ENCODE measurements at places on chromosomes 12 and 14.

GRCh38 chr12:70365648-70366518, at the start of gene KCNMB4:
TSS of gene KCNMB4 (plus strand) at chr12:70366290. CDS start at chr12:70366735, 445 bp downstream.
- peak; percentile 64 for DNase-seq

GRCh38 chr14:83196236-83196635, 1662.6 kb upstream of the SEL1L start:
- no peak for DNase-seq

- no peak for DNase-seq
These were observed at the start of gene CYP27B1 for GRCh38 chr12:57766464-57767304. TSS of gene CYP27B1 (minus strand) at chr12:57767078. CDS start at chr12:57767041, 37 bp downstream.

- DNase-seq = no peak
These were observed 88.3 kb downstream of the RPS29 start for GRCh38 chr14:49497725-49498348.

- DNase-seq = no peak
These were observed 46.0 kb downstream of the MYO1H start for GRCh38 chr12:109393437-109394345.

DNA sequence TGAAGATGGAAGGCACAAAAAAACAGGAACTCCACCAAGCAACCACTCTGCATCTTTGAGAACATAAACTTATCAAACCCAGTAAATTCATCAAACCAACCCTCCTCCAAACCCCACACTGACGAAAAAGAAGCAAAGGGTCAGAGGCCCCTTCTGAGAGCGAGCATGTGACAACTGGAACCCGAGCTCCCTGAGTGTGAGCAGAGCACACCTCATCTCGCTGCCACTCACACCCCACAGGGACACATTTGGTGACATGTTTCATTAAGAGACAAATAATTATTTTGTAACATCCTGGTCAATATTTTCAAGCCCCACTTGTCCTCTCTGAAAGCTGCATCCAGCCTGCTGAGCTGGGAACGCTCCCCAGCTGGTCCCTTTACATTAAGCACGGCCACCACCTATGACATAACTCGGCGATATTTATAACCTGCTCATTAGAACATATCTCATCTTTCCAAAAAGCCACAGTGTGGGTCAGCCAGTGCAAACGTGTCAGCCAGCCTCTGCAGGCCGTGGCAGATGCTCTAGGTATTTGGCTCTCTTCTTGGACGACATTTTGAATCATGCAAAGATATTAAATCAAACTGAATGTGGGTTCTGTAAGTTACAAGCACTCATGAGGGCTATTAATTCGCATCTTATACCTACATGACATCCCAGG, 120.1 kb downstream of the TTC7B start:
- no peak for DNase-seq

Measured in activated CD8-positive, alpha-beta memory T cell treated with anti-CD3 and anti-CD28 coated beads for 1 hour (primary cell).